ENCODE measurements at places on chromosomes 3 and 15.

GRCh38 chr3:100532411-100532810 is 40.0 kb downstream of the TMEM45A start:
- no peak for DNase-seq

DNA sequence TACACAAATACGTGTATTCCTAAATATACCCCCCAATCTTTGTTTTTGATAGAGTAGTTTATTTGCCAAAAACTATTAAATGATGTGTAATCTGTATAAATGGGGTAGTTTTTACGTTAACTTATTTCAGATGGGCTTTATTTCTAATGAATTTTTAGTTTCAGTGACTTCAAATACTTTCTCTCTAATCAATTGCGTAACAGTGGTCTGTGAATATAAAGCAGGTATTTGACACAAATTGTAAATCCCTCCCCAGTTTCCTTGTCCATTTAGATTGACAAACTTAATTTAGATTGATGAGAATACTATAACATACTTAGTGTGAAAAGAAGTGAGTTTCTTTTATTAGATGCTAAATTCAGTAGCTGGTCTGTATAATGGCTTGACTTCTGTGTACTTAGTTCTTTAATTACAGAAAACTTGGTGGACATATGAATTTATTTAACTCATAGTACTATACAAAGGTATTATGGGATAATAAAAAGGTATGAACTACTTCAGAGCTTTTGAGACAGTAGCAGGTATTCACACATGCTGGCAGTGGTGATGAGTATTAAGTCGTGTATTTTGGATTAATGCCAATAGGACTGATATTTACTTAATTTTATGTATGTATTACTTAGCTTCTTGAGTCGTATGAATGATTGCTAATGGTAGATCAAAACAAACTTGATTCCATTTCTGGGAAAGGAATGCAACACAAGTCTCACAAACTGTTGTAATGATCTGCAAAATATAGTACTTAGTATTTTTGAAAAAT is 81.6 kb downstream of the STT3B start:
- DNase-seq, result no peak

GRCh38 chr3:87987952-87988351 is 70.9 kb downstream of the CGGBP1 start:
- DNase-seq, result no peak

- no peak for DNase-seq
These were observed 309.5 kb downstream of the THSD4 start for GRCh38 chr15:71424765-71425164.

- DNase-seq, result peak; percentile 94
These were observed 5.5 kb upstream of the CFAP100 start for GRCh38 chr3:126389112-126389793.

DNA sequence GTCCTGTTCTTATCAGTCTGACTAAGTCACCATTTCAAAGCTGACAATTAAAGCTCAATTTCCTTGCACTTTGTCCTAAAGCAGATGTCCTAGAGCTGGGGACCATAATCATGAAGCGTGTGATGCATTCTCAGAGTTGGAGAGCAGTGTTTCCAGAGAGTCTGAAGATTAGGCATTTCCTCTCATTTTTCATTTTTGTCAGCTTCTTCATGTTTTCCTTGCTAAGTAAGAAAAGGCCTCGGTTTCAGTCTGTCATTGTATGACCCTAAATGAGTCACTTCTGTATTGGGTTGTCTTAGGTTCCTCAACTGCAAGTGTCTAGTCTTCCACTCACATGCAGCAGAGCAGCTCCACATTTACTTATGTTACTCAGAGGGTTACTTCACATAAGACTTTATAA is 257.2 kb upstream of the TPRG1 start:
- no peak for DNase-seq

DNA sequence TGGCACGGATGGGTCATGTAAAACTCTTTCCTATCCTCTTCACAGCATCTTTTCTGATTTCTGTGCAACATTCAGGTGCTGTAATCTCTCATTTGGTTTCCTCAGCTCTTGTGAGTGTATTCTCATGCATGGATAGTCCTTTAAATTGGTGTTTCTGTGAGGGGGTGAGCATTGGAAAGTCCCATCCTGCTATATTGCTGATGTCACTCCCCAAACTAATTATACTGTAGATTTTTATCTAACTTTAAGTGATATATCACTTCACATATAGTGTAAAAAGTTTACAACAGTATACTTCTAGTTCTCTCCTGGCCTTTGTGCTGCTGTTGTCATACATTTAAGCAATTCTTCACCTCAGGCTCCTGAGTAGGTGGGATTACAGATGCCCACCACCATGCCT is 102.7 kb downstream of the GLDN start:
- no peak for DNase-seq

DNA sequence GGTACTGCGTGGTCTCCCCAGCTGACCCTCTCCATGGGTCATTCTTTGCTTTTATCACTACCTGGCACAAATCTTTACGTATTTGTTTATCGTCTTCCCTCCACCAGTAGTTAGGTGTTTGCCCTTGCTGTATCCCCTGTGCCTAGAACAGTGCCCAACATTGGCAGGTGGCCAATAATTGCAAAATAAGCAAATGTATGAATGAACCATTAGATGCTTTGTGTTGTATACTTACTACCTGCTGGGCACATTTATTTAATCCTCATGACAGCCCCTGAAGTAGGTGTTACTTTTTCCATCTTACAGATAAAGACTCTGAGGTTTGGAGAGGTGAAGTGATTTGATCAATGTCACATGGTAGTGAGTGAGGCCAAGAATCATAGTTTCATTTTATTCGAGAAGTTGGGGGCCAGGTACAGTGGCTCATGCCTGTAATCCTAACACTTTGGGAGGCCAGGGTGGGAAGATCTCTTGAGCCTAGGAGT is 2.0 kb upstream of the TWF2 start:
- DNase-seq, result no peak

- no peak for DNase-seq
These were observed 1.7 kb downstream of the PLS1 start for GRCh38 chr3:142597906-142598305.

GRCh38 chr3:194389269-194389668 is 9.8 kb downstream of the GP5 start:
- peak; percentile 18 for DNase-seq

DNA sequence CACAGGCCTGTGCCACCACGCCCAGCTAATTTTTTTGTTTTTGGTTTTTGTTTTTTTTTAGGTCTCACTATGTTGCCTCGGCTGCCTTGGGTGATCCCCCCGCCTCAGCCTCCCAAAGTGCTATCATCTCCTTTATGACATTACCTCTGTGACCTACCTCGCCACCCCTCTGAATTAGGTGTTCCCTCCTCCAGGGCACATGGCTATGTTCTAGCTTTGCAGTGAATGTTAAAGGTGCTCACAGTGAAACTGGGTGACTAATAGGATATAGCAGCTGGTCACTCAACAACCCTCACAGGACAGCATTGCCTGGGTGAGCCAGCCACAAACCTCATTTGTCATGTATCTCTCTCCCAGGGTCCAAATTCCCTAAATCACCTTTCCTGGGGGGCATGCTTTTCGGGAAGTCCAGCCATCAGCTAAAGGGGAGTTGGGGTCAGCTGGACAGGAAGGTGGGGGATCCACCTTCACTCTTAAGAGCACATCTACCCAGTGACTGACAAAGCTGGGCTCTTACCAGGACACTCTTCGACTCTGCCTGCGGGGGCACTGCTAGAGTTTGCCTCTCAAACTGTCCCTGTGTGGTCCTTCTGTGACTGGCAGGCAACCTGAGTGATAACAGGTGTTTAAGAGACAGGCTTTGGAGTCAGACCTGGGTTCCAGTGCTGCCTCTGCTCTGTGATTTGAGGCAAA is 1.6 kb upstream of the TTLL3 start:
- peak; percentile 80 for DNase-seq

DNA sequence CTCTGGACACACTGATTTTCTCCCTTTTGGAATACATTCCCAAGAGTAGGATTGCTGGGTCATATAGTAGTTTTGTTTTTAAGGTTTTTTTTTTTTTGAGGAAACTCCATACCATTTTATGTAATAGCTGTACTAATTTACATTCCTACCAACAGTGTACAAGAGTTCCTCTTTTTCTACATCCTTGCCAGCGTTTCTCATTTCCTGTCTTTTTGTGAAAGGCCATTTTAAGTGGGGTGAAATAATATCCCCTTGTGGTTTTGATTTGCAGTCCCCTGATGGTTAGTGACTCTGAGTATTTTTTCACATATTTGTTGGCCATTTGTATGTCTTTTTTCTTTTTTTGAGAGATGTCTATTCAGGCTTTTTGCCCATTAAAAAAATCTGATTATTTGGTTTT is 1205.5 kb downstream of the ROBO1 start:
- no peak for DNase-seq

DNA sequence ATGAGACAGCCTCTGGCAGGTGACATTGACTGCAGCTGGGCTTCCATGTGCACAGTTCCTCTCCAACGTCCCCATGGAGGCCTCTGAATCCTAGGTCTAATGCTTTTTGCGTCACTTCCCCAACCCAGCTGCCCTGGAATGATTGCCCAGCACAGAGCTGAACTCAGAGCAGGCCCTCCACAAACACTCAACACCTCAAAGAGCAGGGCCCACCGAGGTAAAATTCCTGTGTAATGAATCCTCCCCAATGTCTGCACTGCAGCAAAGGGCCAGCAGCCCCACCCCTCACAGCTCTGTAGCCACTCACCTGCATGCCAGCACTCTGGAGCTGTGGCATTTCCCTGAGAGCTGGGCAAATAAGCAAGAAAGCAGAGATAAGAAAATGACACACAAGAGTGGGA is 42.6 kb upstream of the DUSP7 start:
- DNase-seq, result no peak

GRCh38 chr3:30611613-30612436 is 5.4 kb downstream of the TGFBR2 start:
- no peak for DNase-seq

- peak; percentile 32 for DNase-seq
These were observed 154.6 kb downstream of the POLR2M start for GRCh38 chr15:57861034-57861638.

GRCh38 chr3:179452176-179452564 is 900 bp upstream of the GNB4 start:
- no peak for DNase-seq
